ENCODE measurements at places on chromosomes 5 and 9.

DNA sequence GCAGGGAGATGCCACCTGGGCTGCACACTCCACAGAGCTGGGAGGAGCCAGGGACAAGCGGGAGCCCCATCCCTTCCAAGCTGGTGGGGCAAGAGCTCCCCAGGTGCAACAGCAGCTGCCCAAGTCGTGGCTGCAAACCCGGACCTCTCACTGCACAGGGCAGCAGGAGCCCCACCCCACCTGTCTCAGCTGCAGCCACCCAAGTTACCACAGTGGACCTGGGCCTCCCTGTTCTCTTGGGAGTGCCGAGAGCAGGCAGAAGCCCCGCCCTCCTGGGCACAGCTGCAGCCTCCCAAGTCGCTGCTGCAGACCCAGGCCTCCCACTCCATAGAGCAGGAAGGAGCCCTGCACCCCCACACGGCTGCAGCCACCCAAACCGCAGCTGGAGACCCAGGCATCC, 374.1 kb upstream of the ACO1 start:
- H3K36me3 ChIP-seq, result no peaks in the 10 kb centered on the region
- H3K27me3 ChIP-seq, result no peaks in the 10 kb centered on the region
- H3K4me3 ChIP-seq, result no peak overlapping the region
- no peak overlapping the region for H3K27ac ChIP-seq
- no peak for DNase-seq
- H3K4me1 ChIP-seq, result no peaks in the 10 kb centered on the region

DNA sequence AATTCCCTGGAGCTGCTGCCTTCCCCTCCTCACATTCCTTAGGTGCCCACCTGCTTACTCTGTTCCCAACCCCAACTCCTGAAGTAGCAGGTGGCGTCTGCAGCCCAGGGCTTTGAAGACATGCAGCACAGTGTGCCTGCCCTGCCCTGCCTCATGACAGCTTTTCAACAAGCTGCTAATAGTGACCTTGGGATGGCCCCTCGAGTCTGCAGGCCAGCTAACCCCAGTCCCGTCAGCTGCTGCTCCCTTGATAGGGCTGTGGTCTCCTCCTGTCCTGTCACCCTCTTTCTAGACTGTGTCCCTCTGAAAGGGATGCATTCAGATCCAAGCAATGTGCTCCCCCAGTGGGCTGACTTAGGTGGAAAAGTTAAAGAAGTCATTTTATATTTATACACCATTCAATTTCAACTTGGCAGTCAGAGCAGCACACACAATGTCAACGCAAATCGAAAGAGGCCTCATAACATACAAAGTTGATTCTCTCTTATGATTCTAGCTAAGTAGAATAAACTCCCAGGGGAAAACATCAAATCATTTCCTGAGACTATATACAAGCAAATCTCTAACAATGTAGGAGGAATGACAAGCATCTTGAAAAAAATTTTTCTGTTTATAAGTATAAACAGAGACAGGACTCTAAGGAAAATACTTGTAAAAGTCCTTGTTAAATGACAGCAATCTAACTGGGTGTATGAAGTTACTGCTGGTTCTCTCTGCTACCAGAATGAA, 37.9 kb downstream of the ADRB2 start:
- H3K27ac ChIP-seq, result no peak overlapping the region
- H3K4me3 ChIP-seq, result no peak overlapping the region
- H3K27me3 ChIP-seq, result no peaks in the 10 kb centered on the region
- peaks cover under 1% of the 10 kb centered on the region for H3K4me1 ChIP-seq

GRCh38 chr5:116378007-116378776, 196.4 kb downstream of the SEMA6A start:
- H3K36me3 ChIP-seq, result no peaks in the 10 kb centered on the region
- H3K27me3 ChIP-seq, result peaks cover 12% of the 10 kb centered on the region
- H3K4me3 ChIP-seq, result peak overlapping the region; percentile 56
- H3K27ac ChIP-seq, result no peak overlapping the region

DNA sequence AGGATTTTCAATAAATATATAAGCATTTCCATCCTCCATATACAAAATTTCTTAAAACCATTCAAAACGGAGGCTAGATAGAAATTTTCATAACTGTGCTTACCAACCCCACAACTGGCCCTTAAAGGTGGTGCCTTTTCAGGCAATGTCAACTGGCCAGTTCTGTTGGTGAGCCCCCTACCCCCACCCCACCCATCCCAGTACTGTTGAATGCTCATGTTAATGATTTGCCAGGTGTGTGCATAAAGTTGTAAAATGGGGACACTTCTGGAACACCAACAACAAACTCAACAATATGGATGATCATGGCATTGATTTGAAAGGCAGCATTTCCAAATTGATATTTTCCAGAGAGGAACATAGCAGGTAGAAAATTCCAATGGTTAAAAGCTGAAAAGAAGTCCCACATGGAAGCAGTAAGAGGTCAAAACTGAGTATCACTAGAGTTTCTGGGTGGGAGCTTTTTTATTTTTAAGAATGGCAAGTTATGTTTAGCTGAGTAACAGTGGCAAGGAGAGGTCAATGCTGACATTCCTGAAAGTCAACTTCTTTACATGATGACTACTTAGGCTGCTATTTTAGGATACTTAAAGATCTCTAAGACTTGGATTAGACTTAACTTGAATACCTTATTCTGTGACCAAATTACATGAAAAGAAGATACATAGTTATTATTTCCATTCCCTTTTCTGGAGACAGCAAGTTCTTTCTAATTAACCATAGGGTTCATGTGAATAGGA, 2.7 kb downstream of the LEAP2 start:
- no peaks in the 10 kb centered on the region for H3K4me1 ChIP-seq
- H3K27me3 ChIP-seq, result peaks cover 10% of the 10 kb centered on the region

DNA sequence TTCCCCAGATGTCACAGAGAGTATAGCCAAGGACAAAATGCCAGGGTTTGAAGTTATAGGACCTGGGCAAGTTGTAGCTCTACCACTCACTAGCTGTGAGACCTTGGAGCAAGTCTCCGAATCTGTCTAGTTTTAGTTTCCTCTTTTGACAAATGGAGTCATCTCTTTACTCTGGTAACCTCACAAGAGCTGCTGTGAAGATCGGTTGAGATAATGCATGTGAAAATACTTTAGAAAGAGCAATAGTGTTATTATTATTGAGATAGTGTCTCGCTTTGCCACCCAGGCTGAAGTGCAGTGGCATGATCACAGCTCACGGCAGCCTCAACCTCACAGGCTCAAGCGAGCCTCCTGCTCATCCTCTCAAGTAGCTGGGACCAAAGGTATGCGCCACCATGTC, 117.9 kb upstream of the NR5A1 start:
- peaks cover 3% of the 10 kb centered on the region for H3K27me3 ChIP-seq
- H3K36me3 ChIP-seq, result no peaks in the 10 kb centered on the region
- H3K27ac ChIP-seq, result no peak overlapping the region

Measured in endothelial cell (in vitro differentiated cells).